Peyer's patch (tissue), 4 donors: ENCODE measurements at places on chromosomes 2 and 18.
A peak's percentile ranks its signal among the peaks of the same experiment; 100 is the strongest.

- no peak for DNase-seq
Observed at GRCh38 chr2:102736110-102736409, 25.8 kb upstream of the TMEM182 start.

DNA sequence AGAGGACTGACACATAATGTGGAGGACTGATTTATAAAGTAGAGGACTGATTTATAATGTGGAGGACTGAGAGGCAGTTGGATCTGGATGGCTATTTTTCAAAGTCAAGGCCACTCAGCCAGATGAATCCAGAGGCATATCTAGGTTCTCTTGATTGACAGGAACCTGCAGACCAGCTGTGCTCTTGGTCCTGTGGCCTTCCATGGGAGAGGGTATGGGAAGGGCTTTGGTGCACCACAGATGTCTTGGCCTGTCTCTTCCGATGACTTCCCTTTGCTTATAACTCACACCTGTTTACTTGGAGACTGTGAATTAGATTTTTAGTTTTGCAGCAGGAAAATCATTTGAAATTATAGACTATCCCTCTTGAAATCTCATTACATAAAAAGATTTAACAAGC, 32.3 kb downstream of the AGAP1 start:
- no peak for DNase-seq

DNA sequence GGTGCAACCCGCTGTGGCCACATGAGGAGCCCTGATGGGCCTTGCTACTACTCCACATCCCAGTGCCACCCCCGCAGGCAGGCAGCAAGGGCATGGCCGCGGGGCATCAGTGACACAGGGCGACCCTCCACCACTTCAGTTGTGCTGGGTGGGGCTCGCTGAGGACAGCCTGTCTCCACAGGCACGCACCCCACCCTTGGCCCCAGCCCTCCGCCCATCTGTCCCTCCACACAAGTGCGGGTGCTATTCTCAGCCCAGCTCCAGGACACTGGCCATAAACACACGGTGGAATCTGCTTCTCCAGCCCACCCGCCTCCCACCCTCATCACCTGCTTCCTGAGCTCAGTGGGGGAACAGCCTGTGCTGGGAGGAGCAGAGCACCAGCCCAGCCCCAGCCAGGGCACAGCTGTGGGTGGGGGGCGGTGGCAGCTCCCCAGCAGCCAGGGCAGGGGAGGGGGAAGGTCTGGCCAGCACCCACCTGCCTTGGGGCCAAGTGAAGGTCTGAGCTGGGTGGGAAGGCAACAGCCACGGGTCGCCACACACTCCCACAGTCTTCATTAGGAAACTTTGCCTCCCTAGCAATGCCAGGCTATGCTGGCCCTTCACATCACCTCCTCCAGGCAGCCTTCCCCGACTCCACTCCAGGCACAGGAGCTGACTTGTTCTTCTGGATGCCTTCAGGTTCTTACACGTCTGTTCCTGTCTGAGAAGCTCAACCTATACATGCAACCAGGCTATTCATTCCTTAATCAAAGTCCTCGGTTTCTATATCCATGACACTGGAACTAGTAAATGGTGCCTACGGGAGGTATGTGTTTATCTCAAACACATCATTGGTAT, 16.5 kb downstream of the BIN1 start:
- no peak for DNase-seq

GRCh38 chr2:109117780-109118179, 11.2 kb upstream of the SH3RF3 start:
- DNase-seq = no peak

DNA sequence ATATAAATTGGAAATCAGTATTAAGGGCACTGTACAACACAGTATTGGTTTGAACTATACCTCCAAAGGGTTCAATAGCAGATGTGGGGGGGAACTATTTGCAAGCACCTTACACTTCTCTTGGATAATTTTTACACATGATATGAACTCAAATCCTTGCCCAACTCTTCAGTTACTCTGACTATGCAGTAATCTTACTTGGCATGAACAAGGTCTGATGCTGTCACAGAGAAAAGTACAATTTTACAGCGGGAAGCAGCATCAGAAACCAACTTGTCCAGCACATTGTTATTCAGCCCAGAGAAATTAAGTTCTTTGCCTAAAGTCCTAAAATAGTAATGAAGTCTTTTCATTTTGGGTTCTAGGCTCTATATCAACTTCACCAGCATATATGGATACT, 98.2 kb downstream of the ZNF521 start:
- no peak for DNase-seq

DNA sequence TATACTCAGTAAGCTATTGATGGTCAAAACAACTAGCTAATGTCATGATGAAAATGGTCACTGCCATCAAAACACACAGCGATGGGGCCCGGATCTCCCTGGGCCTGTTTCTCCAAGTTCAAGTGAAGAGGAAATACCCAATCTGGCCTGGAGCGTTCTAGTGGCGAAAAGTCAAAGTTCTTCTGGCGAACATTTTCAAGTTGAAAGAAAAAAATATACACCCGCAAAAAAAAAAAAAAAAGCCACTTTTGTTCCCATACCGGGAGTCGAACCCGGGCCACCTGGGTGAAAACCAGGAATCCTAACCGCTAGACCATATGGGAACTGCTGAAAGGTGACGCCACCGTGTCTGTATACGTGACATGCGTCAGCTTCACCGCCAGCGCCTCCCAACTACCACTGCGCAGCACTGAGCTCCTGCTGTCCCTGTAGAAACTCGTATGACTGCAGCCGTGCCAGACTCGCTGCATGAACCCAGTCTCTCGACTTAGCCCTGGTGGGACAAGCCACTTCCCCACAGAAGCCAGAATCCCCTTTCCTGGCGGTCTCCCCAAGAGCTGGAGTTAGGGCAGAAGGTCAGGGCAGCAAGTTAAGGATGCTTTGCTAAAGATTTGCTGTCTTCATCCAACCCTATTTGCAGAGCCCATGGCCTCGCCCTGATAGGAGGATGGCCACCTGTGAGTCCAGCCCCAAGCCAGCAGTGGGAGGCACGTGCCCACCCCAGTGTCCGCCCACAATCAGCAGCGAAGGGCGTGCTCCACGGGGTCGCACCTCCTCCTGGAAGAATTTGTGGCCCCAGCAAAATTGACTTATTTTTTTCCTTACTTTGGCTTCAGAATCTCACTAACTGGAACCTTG, 5.6 kb upstream of the IMP4 start:
- DNase-seq = peak; percentile 38

GRCh38 chr2:85064927-85065577, 68.1 kb upstream of the TCF7L1 start:
- DNase-seq = no peak

GRCh38 chr18:12651651-12652050, 6.3 kb downstream of the SPIRE1 start:
- DNase-seq = no peak
